DMS153 (cell line): ENCODE measurements at places on chromosomes 3 and 15.
A peak's percentile ranks its signal among the peaks of the same experiment; 100 is the strongest.

DNA sequence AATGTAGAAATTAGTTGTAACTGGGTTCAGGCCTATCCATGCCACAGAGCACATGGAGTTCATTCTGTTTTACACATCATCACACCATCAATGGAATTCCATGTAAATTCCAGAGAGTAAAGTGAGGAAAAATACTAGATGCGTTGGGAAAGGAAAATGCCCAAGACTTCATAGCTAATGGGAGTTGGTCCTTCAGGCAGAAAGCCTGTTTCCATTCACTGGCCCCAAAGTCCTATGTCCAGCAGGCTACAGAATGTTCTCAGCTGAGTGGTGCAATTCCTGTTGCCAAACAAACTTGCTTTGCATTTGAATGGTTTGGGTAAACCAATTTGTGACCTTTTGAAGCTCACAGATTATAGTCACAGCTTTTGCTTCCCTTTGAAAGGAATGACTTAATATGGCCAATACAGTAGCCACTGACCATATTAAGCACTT, 164.6 kb upstream of the PFN2 start:
- no peak for DNase-seq

- no peak for DNase-seq
Observed at GRCh38 chr15:94370206-94370935, 139.0 kb downstream of the MCTP2 start.

GRCh38 chr15:69647142-69647513, 194.5 kb downstream of the RPLP1 start:
- no peak for DNase-seq

DNA sequence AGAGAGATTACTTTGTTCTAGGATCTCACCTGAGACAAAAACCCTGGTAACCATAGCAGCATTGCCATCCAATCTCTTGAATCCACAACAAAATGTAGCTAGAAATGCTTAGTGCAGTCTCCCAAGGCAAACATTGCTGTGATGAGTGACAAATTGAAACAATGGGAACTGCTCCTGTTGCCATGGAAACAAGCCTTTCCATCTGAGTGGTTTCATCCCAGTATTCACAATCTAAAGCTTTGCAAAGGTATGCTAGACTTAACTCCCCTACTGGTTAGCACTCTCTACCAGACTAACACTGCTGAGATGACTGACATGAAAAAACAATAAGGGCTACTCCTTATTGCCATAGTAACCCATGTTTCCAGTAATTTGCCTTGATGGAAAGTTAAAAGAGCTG, 172.6 kb upstream of the CNTN3 start:
- DNase-seq = no peak

DNA sequence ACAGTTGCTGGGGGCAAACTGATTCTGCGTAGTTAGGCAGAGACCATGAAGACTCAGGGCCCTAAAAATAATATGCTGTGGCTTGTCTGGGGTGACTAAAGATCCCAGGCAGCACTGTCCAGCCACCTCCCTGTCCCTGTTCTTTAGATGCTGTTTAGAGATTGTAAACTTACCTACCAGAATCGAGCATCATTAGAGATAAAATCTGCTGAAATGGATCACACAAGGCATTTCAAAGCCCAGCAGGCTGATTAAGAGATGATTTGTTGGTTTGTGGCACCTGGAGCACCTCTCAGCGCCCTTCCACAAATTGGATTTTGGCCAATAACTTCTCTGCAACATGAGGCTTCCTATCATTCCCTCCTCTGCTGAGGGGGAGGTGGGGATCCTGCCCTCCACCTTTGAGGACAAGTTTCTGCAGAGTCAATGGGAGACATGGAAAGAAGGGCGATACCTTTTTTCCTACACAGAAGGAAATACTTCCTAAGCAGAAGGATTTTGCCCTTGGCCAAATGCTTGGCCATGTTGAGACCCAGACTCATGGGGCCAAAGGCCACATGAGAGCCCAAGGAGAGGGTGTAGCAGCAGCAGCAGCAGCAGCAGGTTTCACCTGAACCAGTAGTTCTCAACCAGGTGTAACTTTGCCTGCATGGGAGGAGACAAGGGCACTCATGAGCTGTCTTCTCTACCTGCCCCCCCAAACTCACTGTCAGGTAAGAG, 37.5 kb downstream of the SEMA5B start:
- no peak for DNase-seq

DNA sequence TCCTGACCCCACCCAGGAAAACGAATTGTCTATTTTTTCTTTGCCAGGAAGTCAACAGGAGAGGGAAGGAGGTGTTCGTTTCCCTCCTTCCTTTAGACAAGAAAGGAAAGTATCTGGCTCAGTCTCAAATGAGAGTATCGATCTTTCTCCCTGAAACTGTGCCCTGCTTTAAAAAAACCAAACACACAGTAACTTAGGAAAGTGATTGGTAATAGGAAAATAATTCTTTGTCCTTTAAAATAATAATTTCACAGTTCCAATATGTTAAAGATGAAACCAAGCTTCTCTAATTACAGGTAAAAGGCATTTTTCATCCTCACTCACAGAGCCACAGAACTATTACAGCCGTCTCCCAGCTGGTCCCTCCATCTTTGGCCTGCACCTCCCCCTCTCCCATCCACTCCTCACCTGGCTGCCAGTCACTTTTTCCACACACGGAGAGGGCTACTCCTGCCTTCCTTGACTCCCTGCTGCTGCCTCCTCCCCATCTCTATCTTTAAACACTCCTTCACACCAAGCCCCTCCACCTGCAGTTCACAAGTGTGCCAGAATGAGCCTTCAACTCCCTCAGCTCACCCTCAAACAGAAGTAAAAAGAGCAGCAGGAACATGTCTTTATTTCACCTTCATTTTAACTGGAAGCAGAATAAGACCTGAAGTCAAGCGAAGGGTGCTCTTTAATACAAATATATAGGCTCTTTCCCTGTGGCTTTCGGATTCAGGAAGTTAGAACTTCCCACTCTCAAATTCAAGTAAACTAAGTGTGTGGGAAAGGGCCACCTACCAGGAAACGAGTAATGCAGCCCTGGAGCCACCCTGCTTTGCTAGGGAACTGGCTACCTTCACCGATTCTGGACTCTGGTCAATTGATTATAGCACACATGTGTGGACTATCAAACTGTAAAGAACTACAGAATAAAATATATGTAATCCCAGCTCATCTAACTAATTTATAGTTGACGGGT, 116.4 kb downstream of the SENP2 start:
- DNase-seq = peak; percentile 9

DNA sequence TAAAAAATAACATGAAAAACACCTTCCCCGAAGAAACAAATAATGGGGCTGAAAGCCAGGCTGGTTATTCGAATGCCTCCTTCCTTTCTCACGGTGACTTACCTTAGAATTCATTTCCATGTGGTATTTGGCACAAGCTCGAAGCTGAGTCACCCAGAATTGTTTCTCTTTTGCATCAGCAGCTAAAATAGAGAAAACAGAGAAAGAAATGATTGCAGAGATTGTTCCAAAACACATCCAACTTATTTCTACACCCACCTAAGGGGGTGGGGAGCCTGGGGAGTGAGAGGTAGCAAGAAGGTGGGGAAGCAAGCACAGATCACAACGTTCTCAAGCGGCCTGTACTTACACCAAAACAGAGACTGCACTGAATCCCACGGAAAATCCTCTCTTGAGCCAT, 104.7 kb downstream of the OSBPL10 start:
- DNase-seq = no peak

DNA sequence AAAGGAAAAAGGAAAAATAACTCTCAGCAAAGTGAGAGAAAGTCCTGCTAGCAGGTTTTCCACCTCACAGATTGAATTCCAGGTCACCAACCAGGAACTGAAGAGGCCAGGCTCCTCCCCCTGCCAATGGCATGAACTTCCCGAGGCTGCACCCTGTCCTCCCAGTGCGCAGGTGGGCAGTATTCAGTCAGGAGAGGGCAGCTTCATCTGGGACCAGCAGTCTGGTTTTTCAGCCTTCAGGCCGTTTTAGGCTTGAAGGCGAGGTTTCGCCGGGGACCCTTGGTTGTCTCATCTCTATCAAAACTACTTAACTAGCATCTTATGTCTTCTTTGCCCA, 41.2 kb downstream of the TRAT1 start:
- no peak for DNase-seq

- no peak for DNase-seq
Observed at GRCh38 chr15:35393398-35393797, 152.6 kb downstream of the DPH6 start.

DNA sequence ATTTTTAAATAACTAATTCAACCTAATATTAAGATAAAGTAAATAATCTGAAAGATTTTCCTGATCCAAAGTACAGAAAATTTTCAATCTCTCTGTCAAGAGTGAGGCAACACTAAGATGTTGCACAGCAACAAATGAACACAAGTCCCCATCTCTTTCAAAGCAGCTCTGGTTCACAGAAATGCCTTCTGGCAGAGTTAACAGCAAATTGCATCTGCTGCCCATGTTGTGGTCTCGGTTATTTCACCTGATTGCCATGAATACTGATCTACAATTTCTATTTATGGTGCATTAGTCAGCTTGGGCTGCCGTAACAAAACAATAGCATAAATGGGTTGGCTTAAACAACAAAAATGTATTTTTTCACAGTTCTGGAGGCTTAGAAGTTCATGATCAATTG, 167.3 kb downstream of the BCHE start:
- DNase-seq = no peak

DNA sequence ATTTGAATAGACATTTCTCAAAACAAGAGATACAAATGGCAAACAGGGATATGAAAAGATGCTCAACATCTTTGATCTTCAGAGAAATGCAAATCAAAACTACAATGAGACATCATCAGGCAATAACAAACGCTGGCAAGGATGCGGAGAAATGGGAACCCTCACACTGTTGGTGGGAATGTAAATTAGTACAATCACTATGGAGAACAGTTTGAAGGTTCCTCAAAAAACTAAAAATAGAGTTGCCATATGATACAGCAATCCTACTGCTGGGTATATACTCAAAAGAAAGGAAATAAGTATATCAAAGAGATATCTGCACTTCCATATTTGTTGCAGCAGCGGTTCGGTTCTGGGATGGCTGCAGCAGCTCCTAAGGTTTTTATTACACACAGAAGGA, 16.8 kb upstream of the LARS2 start:
- no peak for DNase-seq

DNA sequence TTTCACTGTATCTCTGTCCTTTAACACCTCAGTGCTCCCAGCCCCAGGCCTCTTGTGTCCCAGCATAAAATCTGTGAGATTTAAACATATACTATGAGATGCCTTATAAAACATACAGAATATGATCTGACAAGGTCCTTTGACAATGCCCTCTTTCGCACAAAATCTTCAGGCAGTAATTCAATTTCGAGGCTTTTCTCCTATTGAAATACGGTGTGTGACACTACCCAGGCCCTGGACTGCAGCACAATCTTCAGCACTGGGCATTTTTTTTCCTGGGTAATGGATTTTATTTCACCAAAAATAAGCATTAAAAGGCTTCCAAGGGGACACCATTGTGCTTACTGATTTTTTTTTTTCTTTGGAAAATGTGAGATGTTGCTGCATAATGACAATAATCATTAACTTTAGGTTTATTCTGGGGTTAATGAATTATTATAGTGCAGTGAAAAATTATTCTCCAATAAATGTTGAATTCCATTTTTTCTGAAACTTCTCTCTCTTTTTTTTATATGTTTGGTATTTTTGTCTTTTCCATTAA, 40.9 kb upstream of the FAM3D start:
- no peak for DNase-seq
